A549 treated with ZK216348 at 1 μM for 4 hours (cell line): ENCODE measurements at places on chromosomes 11 and 22. TPM values are rescaled to one million over a fixed set of nuclear protein-coding genes. Genes with fewer than 3 reads are reported as not detected.

MAPK12 gene
- 17.0 to 30.2 TPM (median 24.5 TPM) in 5 replicates for total RNA-seq

EXPH5 gene
- total RNA-seq: 0.03 to 0.06 TPM (median 0.04 TPM) in 4 of 5 replicates, not detected in the other

OR5AN1 gene
- total RNA-seq: not detected in 5 replicates

MLC1 gene
- 0.04 to 0.08 TPM in 2 of 5 replicates, not detected in the others for total RNA-seq

GSTT2B gene
- total RNA-seq: 0.21 to 0.40 TPM (median 0.21 TPM) in 3 of 5 replicates, not detected in the others

C1QTNF5 gene
- total RNA-seq: not detected in 5 replicates

DRD2 gene
- 0.06 TPM in 1 of 5 replicates, not detected in the others for total RNA-seq

IRF7 gene
- total RNA-seq: 3.3 to 7.2 TPM (median 6.7 TPM) in 5 replicates

APOA1 gene
- 0.24 to 0.42 TPM (median 0.27 TPM) in 3 of 5 replicates, not detected in the others for total RNA-seq

MS4A8 gene
- not detected in 5 replicates for total RNA-seq

KIAA1671 gene
- total RNA-seq: 8.2 to 13.0 TPM (median 10.6 TPM) in 5 replicates

NCAPH2 gene
- 28.3 to 43.0 TPM (median 36.3 TPM) in 5 replicates for total RNA-seq

ANO5 gene
- 1.2 to 1.8 TPM (median 1.7 TPM) in 5 replicates for total RNA-seq

HTR3A gene
- not detected in 5 replicates for total RNA-seq

FAT3 gene
- total RNA-seq: 0.27 to 0.67 TPM (median 0.49 TPM) in 5 replicates

RCN1 gene
- total RNA-seq: 141 to 193 TPM (median 165 TPM) in 5 replicates

BTBD10 gene
- total RNA-seq: 37.8 to 57.2 TPM (median 43.7 TPM) in 5 replicates

MUC5AC gene
- total RNA-seq: 0.79 to 3.9 TPM (median 2.7 TPM) in 5 replicates
